Hindlimb muscle (tissue), 1 donor: ENCODE measurements at places on chromosomes 7 and 10. TPM values are rescaled to one million over a fixed set of nuclear protein-coding genes. Genes with fewer than 3 reads are reported as not detected.

- DNase-seq = no peak
Observed at GRCh38 chr10:26574783-26575182, 122.7 kb upstream of the PDSS1 start.

GRCh38 chr7:43232366-43232765 is 119.9 kb downstream of the HECW1 start:
- no peak for DNase-seq

DNA sequence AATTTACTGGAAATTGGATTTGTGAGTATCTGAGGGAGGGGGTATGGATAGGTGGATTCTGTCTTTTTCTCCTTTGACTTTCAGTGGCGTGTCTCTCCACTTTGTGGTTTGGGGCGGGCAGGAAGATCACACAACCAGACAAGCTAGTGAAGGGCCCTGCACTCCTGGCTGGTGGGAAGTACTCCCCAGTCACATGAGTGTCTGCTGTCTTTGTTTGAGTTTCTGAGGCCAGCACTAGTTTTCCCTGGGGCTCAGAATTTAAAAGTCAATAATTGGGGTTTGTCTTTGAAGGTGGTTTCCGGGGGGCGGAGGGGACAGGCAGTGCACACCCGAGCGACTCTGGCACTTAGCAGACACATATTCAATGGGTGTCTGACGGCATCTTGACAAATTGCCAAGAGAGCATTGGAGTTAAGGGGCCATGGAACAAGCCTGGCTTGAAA is 120.1 kb downstream of the WDFY4 start:
- DNase-seq = no peak

DNA sequence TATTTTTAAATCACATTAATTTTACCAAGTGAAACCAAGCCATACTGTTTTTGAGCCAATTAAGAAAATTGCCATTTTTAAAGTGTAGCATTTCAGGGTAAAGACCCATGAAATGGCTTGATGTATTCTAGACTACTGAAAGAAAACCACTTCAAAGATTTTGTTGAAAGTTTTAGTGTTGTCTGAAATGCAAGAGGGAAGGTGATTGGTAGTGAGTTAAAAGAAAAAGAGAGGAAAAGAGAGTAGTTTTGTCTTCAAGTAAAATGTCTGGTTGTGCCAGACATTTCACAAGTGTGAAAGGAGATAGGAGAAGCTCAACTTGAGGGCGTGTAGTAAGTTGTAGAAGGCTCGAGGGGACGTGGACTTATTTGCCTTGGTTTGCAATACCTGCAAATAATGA is 41.6 kb downstream of the CALML5 start:
- no peak for DNase-seq

- DNase-seq = no peak
Observed at GRCh38 chr7:156472267-156472666, 168.3 kb upstream of the RNF32 start.

DNA sequence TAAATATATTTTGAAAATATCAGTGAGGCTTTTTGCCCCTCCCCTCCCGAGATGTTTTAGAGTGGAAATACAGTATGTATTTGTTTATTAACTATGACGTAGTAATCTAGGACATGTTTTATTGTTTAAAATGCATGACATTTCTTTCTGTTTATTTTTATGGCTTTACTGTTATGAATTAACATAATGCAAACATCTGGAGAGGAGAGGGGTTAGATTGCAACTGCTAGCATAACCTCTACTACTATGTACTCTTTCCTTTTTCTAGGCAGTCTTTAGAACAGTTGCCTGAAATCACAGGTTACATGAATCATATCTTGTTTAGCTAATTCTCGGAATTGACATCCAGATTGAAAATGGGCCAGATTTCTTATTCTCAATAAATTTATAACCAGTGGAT is 7.4 kb downstream of the BTAF1 start:
- no peak for DNase-seq

Gene UNCX
- not detected for polyA plus RNA-seq

Gene CALHM1
- polyA plus RNA-seq = 0.06 TPM

Gene SFMBT2
- polyA plus RNA-seq = 7.9 TPM
